ENCODE measurements at places on chromosomes 4 and X.
A peak's percentile ranks its signal among the peaks of the same experiment; 100 is the strongest.

DNA sequence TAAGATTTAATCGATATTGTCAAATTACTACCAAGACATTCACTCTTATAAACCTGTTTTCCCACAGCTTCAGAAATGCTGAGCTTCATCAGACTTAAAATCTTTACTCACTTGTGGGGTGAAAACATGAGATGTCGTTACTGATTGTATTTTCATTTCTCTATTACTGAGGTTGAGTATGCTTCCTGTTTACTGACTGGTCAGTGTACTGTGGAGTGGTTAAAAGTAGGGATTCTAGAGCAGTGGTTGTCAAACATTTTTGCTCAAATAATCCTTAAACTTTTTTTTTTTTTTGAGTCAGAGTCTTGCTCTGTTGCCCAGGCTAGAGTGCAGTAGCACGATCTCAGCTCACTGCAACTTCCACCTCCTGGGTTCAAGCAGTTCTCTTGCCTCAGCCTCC, 50.3 kb downstream of the NSUN7 start:
- DNase-seq: no peak

DNA sequence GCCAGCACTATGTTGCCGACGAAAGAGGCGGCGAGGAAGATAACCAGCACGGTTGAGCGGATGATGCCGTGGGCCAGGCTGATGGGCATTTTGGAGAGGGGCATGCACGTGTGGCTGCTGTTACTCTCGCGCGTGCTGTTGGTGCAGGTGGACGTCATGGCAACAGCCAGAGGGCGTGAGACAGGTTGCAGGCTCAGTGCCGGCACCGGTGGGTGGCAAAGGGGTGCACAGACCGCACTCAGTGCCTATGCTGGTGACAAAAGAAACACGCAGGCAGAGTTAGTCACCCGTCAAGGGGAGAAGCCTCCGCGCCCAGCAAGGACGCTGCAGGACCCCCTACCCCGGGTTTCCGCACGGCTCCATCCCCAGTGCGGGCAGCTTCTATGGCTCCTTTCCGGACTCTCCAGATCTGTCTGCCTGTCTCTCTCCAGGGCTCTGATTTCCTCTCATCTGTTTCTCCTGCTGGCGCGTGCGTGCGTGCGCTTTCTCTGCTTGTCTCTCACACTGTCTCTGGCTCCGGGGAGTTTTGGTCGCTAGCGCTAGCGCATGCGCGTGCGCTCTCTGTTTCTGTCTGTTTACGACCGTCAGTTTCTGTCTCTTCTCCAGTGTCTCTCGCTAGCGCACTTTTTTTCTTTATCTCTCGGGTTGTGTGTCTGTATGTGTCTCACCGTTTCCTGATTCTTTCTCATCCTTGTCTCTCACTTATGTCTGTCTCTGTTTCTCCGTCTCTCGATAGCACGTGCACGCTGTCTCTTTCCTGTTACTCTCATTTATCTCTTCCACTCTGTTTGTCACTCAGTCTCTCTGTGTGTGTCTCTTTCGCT, 2.1 kb downstream of the GPR101 start:
- peak; percentile 14 for DNase-seq

DNA sequence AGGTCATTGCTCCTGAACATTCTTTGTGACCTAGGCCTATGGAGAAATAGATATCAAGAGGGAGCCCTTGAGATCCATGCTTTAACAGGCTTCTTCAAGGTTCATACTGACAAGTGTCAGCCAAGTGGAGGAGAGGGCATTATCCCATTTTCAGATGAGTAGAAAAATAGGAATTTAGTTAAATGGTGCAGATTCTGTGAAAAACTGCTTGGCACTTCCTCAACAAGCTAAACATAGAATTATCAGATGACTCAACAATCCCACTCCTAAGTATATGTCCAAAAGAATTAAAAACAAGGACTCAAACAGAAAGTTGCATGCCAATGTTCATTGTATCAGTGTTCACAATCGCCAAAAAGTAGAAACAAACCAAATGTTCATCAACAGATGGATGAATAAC, 43.8 kb upstream of the KCNIP4 start:
- no peak for DNase-seq

DNA sequence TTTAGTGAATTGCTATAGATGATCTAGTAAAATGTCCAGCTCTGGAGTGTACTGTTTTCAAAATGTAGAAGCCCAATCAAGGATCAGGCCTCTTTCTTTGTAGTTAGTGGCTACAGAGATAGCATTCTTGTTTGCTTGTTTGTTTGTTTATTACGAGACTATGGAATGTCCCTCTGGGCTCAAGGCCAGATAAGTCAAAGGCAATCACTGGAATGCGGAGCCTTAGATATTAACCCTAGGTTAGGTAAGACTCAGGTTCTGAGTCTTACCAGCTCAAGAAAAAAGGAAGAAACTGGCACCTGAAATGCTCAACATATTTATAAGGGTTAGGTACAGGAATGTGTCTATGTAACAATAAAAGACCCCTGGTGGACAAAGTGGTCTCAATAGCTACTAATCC, 261.5 kb downstream of the SLC7A11 start:
- DNase-seq: no peak

GRCh38 chr4:82774711-82775171, 23.9 kb downstream of the SCD5 start:
- DNase-seq: no peak

GRCh38 chr4:52862639-52863161, 583 bp downstream of the RASL11B start:
- DNase-seq: no peak

GRCh38 chr4:4803216-4803911, 56.1 kb upstream of the MSX1 start:
- DNase-seq: no peak

GRCh38 chrX:9222299-9222698, 188.4 kb upstream of the FAM9B start:
- no peak for DNase-seq

DNA sequence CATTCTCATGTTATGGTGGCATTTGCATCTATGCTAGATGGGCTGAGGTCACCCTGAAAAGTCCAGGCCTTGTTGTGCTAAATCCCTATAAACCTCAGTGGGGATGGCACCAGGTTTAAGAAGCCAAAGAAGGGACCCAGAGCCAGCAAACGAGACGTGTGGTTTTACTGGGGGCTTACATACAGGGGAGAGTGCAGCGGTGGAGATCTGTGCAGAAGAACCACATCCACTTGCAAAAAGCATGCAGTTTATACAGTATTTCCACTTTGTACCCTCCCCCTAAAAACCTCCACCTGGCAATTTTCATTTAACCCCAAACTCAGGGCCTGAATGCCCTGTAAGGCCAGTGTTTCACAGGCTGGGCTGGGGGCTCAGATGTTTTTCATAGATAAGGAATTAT, 134.9 kb upstream of the GATB start:
- DNase-seq: no peak

DNA sequence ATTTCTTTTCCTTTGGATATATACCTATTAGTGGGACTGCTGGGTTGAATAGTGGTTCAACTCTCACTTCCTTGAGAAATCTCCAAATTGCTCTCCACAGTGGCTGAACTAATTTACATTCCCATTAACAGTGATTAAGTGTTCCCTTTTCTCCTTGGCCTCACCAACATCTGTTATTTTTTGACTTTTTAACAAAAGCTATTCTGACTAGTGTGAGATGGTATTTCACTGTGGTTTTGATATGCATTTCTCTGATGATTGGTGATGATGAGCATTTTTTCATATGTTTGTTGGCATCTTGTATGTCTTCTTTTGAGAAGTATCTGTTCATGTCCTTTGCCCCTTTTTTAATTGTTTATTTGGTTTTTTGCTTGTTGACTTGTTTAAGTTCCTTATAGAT, 413.0 kb downstream of the MAPK10 start:
- no peak for DNase-seq

DNA sequence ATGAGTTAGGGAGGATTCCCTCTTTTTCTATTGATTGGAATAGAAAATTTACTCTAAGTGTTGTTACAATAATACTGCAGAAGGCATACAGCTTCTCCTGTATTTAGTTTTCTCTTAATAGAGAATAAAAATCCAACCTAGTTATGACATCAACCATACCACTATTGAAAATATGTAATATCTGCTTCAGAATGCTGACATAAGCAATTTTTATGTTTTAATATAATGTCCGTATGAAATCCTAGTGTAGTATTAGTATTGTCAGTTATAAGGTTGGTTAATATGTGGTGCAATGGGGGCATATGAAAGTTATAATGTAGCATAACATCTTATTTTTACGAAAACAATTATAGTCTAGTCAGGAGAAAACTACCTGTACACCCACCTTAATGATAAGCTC, 68.2 kb downstream of the HEPH start:
- DNase-seq: no peak

GRCh38 chrX:66004928-66005829, 34.7 kb downstream of the VSIG4 start:
- DNase-seq: no peak

- no peak for DNase-seq
These were observed 1060.8 kb downstream of the FAT4 start for GRCh38 chr4:126375462-126376054.

- DNase-seq: no peak
These were observed 25.5 kb upstream of the ZNF330 start for GRCh38 chr4:141195095-141195707.

- DNase-seq: no peak
These were observed 568.7 kb downstream of the TRAM1L1 start for GRCh38 chr4:116516711-116517110.

DNA sequence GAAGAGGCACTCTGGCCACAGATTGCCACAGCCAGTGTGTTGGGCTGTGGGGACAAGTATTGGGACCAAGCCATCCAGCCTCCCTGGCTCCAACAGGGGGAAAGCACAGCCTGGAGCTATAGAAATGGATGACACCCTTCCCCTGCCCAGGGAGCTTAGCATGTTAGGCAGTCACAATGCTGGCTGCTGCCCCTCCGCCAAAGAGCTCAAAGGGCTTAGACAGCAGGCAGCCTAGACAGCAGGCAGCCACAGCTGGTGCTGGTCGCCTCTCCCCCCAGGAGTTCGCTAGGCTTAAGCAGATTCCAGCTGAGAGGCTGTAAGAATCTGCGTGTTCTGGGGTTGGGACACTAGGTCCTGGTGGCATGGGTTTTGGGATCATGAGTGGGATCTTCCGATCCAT, 94.5 kb upstream of the MXRA5 start:
- DNase-seq: no peak

GRCh38 chrX:12949205-12949926, 25.5 kb upstream of the TMSB4X start:
- DNase-seq: no peak

DNA sequence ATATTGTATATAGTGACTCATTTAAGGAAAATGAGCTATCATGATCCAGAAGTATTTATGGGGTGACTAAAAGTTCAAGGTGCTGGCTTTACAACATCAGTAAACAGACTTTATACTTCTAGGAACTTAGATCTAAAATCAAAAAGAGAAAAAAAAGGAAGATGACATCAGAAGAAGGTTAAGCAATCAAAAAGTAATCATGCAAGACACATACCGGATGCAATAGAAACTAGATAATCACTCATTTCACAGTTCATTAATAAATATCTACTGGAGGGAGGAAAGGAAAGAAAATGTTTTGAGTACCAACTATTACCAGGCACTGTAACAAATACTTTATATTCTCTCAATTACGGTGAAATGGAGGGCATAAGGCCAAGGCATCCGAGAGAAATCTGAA, 276.4 kb downstream of the SPRY1 start:
- no peak for DNase-seq

- DNase-seq: no peak
These were observed 1.8 kb downstream of the FLNA start for GRCh38 chrX:154372612-154373022.
